ENCODE measurements at places on chromosomes 1 and 21. TPM values are rescaled to one million over a fixed set of nuclear protein-coding genes. Genes with fewer than 3 reads are reported as not detected.

DNA sequence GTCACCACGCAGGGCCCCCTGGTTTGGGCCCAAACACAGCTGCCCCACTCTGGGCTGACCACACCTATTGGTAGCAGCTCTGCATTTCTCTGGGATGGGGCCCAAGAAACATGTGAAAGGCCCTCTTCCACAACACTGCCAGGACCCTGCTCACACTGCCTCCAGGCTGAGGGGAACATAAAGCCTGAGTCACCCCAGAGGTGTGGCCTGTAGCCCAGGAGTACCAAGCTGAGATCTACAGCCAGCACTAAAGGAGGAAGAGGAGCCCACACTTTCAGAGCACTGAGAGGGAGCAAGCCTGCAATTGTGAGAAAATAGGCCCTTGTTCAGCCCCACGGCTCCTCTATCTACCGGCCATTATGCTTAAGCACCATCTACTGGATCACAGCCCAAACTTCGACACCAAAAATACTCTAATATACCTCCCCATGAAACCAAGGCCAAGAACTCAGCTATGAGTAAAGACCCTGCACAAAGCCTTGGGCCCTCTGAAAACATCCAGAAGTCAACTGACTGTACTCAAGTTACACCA, 14.4 kb upstream of the OR2T10 start:
- DNase-seq: no peak

- no peak for DNase-seq
Observed at GRCh38 chr1:189237008-189237407, 1240.7 kb downstream of the BRINP3 start.

Gene UTS2
- total RNA-seq: not detected

Gene TXNDC12
- 27.3 TPM for total RNA-seq

Gene CD1D
- not detected for total RNA-seq

Gene LDLRAD1
- total RNA-seq: not detected
